ENCODE measurements at places on chromosomes 12 and 14.
A peak's percentile ranks its signal among the peaks of the same experiment; 100 is the strongest.

- DNase-seq: peak; percentile 44
These were observed 92.4 kb upstream of the PKP2 start for GRCh38 chr12:32988982-32989381.

GRCh38 chr12:112350593-112351592 is 31.3 kb downstream of the HECTD4 start:
- no peak for DNase-seq

DNA sequence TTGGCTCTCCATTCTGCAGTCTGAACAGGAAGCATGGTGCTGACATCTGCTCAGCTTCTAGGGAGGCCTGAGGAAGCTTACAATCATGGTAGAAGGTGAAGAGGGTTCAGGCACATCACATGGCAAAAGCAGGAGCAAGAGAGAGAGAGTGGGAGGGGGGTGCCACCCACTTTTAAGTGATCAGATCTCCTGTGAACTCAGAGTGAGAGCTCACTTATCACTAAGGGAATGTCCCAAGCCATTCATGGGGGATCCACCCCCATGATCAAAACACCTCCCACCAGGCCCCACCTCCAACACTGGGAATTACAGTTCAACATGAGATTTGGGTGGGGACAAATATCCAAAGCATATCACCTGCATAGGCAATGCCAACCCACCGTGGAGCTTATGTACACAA is 9.8 kb upstream of the GNG2 start:
- no peak for DNase-seq

DNA sequence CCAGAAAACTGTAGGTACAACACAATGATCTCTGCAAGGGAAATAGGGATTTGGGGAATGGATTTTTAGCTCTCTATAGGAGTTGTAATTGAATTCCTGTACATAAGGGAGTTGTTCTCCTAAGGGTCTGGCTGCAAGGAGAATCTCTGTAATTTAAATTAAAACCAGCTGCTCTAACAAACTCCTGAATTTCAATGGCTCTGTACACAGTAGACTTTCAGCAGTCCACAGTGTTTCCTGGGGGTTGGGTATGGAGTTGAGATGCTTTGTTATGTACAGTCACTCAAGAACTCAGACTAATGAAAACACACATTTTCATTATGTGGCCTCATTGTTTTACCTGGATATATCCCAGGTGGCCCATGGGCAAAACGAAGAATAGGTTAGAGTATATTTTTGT is 93.2 kb downstream of the NAV3 start:
- no peak for DNase-seq

GRCh38 chr14:50675597-50675996 is 7.5 kb upstream of the SAV1 start:
- DNase-seq: no peak

DNA sequence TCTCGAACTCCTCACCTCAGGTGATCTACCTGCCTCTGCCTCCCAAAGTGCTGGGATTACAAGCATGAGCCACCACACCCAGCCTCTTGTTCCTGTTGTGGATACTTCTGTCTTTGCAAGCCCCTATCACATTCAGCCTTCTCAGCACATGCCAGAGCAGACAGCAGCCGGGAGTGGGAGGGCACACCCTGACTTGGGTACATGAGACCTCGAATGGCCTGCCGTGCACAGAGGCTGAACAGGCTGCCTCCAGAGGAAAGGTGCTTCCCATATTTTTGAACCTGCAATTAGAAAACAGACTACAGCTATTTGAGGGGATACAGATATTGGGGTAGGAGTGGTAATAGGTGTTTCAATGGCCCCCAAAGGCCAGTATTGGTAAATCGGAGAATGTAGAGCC is 307.3 kb upstream of the DIO3 start:
- no peak for DNase-seq

DNA sequence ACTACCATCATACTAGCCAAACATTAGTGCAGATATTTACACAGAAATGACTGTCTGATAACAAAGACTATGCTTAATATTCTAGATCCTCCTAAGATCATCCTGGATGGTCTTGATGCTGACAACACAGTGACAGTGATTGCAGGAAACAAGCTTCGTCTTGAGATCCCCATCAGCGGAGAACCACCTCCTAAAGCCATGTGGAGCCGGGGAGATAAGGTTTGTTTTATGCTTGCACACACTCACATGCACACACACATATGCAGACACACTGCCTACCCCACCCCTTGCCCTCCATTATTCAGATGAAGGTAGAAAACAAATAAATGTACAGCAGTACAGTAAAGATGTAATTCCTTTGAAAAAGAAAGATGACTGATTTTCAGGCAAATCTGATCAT is 44.4 kb upstream of the CHPT1 start:
- no peak for DNase-seq

GRCh38 chr12:59570145-59570544 is 25.7 kb upstream of the SLC16A7 start:
- DNase-seq: peak; percentile 12

- DNase-seq: no peak
These were observed 36.5 kb downstream of the NCKAP5L start for GRCh38 chr12:49791700-49792099.

DNA sequence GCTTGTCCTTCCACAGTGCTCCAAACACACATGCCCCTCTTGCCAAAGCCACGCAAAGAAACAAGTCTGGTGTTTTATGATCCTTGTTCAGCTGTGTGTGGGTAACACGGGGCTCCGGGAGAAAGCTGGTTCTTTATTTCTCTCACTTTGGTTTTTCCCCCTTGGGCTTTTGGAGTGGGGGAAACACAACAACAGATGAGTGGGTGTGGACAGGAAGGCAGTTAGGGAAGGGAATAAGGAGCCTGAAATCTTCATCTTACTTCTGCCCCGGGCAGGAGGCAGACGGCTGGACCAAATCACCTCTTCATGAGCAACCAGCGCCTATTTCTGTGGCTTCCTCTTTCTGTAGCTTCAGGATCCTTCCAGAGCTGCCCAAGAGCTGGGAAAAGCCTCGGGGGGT is 218.5 kb downstream of the PHETA1 start:
- DNase-seq: no peak

- no peak for DNase-seq
These were observed 23.1 kb upstream of the TBC1D30 start for GRCh38 chr12:64801381-64801780.

- no peak for DNase-seq
These were observed 19.9 kb downstream of the PPP2R5C start for GRCh38 chr14:101781240-101782061.

GRCh38 chr14:32203928-32204357 is 874 bp upstream of the RNU6-8 start:
- DNase-seq: no peak

- DNase-seq: no peak
These were observed 463.6 kb upstream of the CCDC196 start for GRCh38 chr14:66022526-66022925.

- DNase-seq: no peak
These were observed 1.5 kb upstream of the PNMA1 start for GRCh38 chr14:73715707-73716106.

DNA sequence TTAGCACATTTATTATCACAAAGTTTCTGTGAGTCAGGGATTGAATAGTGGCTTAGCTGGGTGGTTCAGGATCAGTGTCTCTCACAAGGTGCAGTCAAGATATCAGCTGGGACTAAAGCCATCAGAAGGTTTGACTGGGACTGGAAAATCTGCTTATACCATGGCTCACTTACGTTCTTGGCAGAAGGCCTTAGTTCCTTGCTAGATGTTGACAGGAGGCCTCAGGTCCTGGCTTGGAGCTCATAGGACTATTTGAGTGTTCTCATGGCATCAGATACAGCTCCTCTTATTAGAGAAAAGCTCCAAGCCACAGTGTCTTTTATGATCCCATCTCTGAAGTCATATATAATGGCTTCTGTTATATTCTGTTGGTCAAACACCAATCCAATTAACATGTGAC is 127.3 kb downstream of the SLC6A15 start:
- no peak for DNase-seq

DNA sequence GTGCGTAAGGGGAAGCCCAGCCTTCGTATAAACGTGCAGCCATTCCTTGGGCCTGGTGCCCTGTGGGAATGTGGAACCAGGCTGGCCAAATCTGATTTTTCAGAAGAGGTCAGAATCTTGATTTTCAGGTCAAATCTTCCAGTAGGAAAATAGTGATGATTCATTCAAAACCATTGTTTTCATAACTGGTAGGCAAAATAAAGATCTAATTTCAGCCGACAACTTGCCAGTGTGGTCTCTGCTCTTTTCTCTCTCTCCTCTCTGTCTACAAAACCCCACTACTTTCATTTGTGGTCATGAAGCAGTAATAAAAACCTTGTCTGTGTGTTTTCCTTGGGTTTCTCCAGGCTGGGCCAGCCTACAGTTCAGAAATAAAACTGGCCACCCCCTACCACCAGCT is 135.1 kb downstream of the RBM19 start:
- no peak for DNase-seq

DNA sequence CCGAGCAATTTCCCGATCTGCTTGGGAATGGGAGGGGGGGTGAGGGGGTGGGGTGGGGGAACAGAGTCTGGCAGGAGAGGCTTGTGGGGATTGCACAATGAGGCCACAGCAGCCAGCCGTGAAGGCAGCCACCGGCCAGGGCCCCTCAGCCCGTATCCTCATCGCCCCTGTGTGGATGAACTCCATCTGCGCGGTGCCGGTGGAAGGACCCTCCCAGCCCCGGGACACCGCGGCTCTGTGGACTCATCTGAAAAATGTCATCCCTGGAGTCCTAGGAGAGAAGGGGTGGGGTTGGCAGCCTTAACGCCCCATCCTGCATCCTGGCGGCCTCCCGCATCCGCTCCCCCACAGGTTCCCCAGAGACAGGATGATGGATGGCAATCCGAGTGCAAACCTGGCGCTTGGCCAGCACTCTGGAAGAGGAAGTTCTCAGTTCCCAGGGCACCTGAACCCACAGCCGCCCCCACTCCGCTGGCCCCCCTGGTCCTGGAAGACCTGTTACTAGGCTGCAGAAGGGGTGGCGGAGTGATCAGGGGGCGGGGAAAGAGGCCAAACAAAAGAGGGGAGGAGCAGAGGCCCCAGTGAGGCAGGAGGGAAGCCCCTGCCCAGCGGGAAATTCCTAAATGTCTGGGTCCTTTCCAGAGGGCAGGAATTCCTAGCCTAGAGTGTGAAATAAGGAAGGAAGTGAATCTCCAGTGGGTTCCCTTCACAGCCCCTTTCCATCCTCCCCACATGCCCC is 1.2 kb upstream of the TNFAIP2 start:
- no peak for DNase-seq

DNA sequence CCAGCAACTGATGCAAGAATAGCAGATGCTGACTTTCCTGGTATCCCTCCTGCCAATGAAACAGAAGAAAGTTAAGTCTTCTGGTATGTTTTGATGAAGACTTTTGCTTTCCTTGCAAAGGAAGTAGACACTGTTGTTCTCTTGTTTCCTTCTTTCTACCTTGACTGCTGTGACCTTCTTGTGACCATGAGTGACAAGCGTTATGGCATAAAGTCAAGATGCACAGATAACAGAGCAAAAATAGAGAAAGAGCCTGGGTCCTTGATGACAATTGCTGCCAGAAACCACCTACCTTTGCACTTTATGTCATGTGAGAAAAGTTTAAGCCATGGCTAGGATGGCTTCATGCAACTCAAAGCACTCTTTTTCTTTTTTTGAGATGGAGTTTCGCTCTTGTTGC is 49.2 kb upstream of the LTA4H start:
- no peak for DNase-seq

Measured in retinal pigment epithelial cell (primary cell).